ENCODE measurements at places on chromosomes 3 and 15.
A peak's percentile ranks its signal among the peaks of the same experiment; 100 is the strongest.

- no peak for DNase-seq
Measured at GRCh38 chr3:71879089-71879488, 94.1 kb upstream of the PROK2 start.

GRCh38 chr15:90774731-90775514 lies 57.8 kb downstream of the BLM start:
- peak; percentile 96 for DNase-seq

DNA sequence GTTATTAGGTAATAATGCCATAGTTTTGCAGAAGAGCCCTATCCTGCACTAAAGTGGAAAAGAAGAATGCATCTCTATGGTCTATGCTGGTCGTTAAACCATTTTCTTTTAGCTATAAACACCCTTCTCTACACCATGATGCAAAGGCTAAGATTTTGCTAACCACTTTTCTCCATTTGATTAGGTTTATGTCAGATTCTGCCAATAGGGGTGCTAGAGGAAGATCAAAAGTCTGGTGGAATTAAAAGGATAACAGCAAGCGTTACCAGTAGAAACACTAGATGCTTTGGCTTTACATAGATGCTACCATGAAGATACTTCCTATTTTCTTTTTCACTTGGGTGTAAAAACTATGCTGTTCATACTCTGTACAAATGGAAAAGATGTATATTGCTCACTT lies 669.8 kb upstream of the ARPP21 start:
- DNase-seq: no peak

DNA sequence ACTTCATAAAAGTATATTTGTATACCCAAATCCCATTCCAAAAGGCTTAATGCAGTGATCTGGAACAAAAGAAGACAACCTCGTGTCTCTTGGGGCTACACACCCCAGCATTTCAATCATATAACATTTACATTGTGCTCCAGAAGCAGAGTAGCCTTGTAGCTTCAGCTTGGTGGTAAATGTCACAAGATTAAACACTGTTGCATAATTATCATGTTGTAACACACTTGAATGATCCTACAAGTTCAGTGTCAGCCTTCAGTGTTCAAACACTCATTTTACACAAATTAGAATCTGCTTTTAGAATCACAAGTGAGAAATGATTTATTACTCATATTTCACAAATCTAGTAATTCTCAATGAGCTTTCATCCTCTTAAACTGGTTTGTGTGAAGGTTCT lies 122.6 kb downstream of the CNTN3 start:
- no peak for DNase-seq

DNA sequence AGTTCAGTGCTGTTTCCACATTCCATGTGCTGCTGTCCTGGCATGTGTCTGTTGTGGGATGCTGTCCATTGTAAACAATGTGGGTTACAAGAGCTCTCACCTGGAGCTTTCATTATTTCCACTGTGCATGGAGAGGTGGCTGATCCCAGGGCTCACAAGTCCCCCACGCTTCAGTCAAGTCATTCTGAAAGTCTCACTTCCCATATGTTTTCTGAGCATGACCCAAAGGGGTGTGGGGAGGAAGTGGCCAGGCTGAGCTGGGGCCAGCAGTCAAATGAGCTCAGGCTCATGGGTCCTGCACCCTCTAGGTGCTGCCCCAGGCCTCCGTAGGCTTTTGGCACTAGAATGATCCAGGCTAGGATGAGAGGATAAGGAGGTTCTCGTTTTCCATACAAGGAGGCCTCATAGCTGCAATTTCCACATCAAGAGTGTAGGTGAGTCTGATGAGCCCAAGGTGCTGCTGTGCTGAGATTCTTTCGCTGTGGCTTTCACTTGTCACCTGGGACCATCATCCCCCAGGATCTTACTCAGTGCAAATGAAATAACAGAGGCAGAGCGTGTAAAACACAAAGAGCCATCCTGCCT lies 22.0 kb downstream of the STARD5 start:
- DNase-seq: no peak

- DNase-seq: peak; percentile 59
Measured at GRCh38 chr15:83559310-83559966, 94.5 kb upstream of the ADAMTSL3 start.
